EH (cell line): ENCODE measurements at places on chromosomes 2 and 18.

DNA sequence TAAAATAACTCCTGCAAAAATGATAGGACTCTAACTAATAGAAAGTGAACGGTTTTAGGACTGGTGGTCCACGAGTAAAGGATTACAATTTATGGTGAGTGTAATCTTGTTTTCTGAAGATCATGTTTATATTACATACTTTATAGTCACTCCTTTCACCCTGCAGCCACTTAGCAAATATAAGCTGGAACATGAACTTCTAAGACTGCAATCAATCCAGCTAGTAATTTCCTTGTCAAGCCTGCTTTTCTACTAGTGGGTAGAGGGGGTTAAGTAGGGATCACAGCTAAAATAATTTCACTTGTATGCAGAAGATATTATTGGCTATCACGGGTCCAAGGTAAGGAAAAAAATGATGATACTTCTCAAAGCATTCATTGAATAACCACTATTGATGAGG, 125.5 kb upstream of the NETO1 start:
- DNase-seq, result no peak

DNA sequence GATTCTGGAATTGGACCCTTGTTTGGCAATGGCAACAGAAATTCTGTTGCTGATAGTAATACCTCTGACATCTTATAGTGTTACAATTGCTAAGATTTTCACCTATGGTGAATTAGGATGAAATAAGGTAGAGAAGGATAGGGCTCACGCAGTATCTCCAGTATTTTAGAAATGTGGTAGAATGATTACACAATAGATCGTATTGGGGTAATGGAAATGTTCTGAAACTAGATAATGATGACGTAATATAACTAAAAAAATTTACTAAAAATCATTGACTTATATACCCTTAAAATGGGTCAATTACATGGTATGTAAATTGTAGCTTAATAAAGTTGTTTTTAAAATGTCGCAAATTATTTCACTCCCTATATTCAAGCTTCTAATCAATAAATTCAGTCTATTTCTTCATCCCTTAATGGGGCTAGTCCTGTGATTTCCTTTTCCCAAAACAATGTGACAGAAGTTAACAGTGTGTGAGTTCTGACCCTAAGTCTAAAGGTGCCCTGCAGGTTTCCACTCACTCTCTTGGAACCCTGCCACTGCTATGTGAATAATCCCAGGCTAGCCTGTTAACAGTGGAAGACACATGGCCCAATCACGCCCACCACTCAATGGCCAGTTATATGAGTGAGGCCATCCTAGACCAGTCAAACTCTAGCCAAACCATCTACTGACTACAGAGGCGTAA, 31.2 kb downstream of the USP37 start:
- no peak for DNase-seq

- peak; percentile 86 for DNase-seq
These were observed 81.9 kb downstream of the CDH2 start for GRCh38 chr18:28095041-28095440.

DNA sequence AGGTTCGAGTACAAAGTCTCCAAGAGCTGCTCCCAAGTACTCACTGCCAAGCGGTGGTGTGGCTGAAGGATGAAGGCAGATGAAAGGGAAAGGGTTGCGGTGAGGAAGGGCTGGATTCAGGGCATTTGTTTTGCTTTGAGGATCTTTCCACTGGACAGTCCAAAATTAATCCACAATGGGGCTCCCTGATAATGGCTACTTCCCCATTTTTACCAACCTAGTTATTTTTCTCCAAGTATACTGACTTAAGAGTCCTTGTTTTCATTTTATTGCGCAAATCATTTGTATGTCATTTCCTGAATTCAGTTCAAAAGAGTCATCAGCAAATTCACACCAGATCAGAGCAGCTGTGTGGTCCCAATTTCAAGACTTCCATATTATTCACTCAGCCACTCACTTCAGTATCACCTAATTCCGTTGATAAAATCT, 464 bp upstream of the SESTD1 start:
- DNase-seq, result peak; percentile 73

DNA sequence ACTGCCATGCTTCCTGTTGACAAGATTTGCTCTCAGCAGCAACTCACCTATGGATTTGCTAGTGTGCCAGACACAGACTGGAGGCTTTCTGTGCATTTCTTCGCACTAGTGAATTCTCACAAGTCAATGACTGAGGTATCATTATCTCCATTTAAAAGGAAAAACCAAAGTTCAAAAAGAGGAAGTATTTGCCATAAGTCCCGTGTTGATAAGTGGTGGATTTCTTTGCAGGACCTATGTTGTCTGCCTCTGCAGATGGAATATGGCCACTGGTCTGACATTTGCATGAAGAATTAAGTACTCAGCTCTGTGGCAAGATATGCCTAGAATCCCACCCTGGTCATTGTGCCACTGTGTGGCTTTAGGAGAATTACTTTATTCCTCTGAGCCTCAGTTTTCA, 299.6 kb downstream of the PAX3 start:
- no peak for DNase-seq

- DNase-seq, result no peak
These were observed 2.2 kb downstream of the RBM45 start for GRCh38 chr2:178114462-178114861.

DNA sequence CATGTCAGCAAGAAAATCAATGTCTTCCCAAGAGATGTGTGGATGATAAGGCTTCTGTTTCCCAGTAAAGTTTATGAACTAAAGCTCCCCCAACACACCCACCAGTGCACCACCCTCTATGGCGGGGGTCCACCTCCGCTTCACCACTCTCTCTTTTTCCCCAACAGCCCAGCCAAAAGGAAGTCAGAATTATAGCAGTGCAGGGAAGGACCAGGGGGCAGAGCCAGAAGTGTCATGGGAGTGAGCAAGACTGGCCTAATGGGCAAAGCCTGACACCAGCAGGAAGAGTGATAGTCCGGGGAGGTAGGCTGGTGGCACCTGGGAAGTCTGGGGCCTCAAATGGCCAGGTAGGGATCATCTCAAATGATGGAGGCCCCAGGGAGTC, 167.7 kb downstream of the ZFP36L2 start:
- DNase-seq, result no peak

DNA sequence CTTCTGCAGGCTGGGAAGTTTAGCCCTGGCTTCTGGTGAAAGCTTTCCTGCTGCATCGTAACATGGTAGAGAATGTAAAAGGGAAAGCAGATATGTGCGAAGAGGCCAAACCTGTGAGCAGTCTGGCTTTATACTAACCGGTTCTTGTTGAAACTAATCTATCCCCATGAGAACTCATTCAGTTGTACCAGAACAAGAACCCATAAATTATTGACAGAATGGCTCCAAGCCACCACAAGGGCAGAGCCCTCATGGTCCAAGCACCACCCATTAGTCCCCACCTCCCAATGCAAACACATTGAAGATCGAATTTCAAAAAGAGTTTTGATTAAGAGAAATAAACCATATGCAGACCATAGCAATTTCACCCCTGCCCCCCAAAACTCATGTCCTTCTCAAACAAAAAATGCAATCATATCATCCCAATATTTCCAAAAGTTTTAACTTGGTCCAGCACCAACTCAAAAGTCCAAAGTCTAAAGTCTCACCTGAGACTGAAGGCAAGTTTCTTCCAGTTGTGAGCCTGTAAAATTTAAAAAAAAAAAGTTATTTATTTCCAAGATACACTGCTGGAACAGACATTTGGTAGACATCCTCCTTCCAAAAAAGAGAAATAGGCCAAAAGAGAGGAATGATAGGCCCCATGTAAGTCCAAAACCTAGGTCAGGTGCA, 318.9 kb downstream of the CNTNAP5 start:
- no peak for DNase-seq

DNA sequence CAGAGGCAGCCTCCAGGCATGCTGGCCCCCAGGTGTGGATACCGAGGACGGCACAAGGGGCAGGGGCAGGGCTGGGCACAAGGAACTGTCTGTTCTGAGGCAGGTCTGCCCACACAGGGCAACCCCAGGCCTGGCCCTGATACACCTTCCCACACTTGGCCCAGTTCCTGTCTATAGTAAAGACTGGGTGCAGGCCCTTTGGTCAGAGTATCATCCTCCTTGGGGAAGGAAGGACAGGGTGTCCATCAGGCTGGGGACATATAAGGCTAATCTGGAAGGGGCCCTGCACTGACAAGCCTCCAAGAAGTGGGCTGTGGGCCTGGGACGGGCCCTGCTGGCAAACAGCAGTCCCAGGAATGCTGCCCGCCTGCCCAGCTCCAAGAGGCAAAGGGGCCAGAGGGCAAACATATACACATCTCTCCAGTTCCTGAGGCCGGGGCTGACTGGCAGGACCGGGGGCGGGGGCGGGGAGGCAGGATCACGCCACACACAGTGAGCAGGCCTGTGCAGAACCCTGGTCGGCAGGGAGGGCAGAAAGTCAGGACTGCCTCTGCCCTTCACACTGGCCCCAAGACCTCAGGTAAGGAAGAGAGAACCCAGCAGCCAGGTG, 18.9 kb downstream of the SDC1 start:
- no peak for DNase-seq

- DNase-seq, result peak; percentile 65
These were observed 373 bp downstream of the EIPR1 start for GRCh38 chr2:3377279-3377611.

GRCh38 chr2:37181726-37182684, 6.5 kb downstream of the SULT6B1 start:
- peak; percentile 86 for DNase-seq

DNA sequence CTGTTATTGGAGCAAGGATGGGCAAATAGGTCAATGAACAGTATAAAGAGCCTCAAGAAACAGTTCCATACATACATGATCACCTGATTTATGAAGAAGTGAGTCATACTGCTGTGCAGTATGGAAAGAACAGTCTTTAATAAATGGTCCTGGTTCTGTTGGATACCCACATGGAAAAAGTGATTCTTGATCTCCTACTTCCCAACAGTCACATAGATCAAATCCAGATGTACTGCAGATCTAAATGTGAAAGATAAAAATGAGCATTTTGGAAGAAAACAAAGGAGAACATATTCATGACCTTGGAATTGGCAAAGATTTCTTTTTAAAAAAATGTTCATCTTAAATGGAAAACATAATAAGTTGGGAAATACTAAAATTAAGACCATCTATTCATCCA, 75.8 kb downstream of the CCDC148 start:
- no peak for DNase-seq

GRCh38 chr2:177108890-177109289, 103.7 kb upstream of the HNRNPA3 start:
- no peak for DNase-seq

GRCh38 chr18:34592961-34593382, 117.1 kb upstream of the DTNA start:
- peak; percentile 42 for DNase-seq

- DNase-seq, result no peak
These were observed 185.7 kb downstream of the SMAD7 start for GRCh38 chr18:48765053-48765452.

DNA sequence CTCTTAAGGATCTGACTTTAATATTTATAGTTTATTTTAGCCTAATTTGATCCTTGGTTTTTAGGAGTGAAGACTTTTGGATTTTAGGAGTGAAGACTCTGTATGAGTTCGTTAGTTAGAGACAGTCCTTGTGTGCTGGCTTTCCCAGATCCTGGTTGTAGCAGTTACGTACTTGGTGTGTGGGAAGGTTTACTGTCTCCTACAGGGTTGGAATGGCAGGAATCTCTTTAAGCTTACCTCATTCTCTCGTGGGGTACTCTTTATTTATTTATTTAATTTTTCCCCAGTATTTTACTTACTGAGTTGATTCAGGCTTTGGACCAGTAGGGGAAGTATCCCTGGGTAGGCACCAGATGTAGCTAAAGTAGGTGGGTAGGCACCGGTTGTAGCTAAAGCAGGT, 1.8 kb upstream of the CXCR2 start:
- no peak for DNase-seq

DNA sequence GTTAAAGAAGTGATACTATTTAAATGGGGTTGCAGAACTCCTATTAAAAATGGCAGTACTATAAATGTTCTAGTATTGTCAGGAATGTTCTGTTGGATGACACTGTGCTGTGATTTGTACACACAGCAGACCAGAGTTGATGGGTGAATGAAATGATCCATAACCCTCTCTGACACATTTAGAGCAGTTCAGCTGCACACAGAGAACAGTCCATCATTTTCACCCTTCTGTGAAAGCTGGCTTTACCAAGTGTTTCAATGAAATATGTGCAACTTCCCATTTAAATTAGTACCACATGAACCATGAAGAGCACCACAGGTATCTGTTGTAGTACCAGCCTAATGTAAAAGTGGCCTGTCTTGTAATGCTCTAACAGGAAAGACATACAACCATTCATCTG, 981.4 kb downstream of the TMEM182 start:
- DNase-seq, result no peak

DNA sequence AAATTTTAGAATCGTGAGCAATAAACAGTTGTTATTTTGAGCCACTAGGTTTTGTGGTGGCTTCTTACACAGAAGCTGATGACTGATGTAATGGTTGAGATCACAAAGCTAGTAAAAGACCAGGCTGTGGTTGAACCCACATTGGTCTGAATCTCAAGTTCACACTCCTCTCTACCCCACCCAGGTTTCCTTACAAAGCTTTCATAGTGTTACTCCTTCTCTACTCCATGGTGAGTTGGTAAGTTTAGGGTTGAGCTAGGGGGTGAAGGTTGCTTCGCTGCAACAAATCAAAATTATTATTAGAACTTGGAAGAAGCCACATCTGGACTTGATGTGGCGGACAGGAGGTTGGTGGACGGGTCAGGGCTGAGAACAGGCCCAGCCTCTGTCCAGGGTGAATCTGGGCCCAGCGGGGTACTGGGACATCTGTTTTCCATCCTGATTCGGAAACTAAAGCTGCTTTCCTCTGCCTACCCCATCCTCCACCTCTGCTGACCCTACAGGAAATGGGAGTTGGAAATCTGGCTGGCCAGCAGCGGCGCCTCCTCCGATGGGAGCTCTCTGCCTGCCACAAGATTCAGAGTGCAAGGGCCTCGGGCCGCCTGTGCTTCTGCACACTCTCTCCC, 86.3 kb downstream of the ZFP36L2 start:
- peak; percentile 34 for DNase-seq

- no peak for DNase-seq
These were observed 123.8 kb downstream of the SPTBN1 start for GRCh38 chr2:54579682-54580620.

DNA sequence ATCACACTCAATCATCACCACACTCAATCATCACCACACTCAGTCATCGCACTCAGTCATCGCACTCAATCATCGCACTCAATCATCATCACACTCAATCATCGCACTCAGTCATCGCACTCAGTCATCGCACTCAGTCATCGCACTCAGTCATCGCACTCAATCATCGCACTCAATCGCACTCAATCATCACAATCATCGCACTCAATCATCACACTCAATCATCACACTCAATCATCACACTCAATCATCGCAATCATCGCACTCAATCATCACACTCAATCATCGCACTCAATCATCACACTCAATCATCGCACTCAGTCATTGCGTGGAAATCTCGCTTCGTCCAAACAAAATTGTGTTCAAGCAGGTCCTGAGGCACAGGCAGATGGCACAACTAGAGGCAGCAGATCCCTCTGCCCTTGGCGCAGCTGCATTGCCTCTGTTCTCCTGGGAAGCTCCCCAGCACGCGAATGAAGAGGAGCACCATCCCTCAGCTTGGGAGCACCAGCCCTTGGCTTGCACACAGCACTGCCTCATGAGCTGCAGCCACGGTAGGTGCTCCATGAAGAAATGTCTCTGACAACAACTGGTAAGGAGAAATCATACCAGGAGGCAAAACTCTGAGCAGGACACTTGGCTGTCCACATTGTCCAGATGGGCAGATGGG, 108.1 kb downstream of the EIPR1 start:
- DNase-seq, result no peak
